H9 (cell line): ENCODE measurements at places on chromosomes 4 and X.

- DNase-seq = no peak
- no peaks in the 10 kb centered on the region for H3K27me3 ChIP-seq
- H3K4me1 ChIP-seq = peaks cover 10% of the 10 kb centered on the region
- no peak overlapping the region for H3K4me3 ChIP-seq
- H3K27ac ChIP-seq = no peak overlapping the region
Observed at GRCh38 chrX:13033193-13033592, 11.2 kb downstream of the FAM9C start.

DNA sequence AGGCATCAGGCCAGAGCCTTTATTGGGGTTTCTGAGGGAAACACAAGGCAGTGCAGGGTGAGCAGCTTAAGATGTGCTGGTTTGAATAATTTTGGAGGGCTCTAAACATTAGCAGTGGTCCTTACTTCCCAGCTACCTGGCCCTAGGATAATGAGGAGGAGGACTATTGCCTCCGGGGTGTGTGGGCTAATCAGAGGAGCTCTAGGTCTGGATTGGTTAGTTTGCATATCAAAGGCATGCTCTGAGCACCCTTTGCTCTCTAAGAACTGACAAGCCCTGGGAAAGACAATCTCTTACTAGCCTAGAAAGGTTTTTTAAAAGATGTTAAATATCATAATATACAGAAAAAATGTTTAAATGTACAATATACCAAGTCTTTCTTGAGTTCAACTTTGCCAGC is 58.4 kb downstream of the RXFP1 start:
- peak; percentile 48 for DNase-seq
- H3K4me3 ChIP-seq = no peak overlapping the region
- H3K4me1 ChIP-seq = peaks cover 4% of the 10 kb centered on the region; the same call in 1 of the 2 replicates
- H3K27ac ChIP-seq = no peak overlapping the region
- H3K36me3 ChIP-seq = no peaks in the 10 kb centered on the region

DNA sequence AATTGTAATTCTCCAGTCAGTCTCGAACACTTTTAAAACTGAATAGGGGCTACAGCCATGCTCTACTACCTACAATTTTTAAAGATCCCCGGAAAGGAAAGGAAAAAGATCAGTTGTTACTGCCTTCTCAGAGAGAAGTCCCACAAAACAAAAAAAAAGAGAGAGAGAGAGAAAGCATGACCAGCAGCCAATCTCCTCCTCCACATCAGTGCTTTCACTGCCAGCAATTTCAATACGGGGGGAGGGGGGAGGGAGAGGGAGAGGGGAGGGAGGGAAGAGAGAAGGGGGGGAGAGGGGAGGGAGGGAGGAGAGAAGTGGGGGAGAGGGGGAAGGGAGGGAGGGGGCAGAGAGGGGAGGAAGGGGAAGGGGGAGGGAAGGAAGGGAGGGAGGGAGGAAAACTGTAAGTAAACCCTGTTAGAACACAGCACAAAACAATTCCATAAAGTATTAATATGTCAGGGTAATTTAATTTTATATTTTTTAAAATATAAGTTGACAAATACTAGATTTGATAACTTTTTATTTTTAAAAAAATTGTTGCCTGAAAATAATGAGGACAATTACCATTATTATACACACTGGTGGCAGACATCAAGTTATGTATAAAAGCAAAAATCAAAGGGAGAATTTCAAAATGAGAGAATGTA is 108.0 kb downstream of the LRBA start:
- no peak for DNase-seq
- peaks cover 48% of the 10 kb centered on the region for H3K36me3 ChIP-seq
- H3K27me3 ChIP-seq = no peaks in the 10 kb centered on the region
- no peaks in the 10 kb centered on the region for H3K4me1 ChIP-seq
- H3K4me3 ChIP-seq = no peak overlapping the region

DNA sequence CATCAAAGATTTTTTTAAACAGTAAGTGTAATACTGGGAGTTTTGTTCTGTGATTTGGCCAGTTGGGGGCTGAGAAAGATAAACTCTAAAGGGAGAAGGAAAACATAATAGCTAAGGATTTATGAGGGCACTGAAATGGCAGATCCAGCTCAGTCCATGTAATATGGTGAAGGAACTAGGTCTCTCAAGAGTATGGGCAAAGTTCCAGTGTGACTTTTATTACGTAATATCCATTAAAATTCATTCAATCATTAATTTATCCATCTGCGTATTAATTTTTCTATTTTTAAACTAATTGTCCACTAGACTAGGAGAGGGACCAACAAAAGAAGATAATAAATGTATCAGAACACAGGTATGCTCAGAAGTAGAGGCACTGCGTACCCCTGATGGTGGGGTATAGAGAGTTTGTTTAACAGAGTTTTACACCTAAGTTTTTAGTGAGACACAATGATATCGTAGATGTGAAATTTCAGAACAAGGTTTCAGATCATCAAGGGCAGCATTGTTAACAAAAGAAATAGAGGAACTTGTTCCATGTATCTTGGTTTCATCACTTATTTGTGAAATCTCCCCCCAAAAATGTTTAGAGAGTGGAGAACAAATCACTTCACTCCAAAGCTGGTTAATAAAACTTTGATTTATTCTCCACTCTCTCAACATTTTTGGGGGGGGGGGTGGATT is 351.1 kb downstream of the GRXCR1 start:
- no peaks in the 10 kb centered on the region for H3K36me3 ChIP-seq
- H3K27ac ChIP-seq = no peak overlapping the region
- H3K27me3 ChIP-seq = no peaks in the 10 kb centered on the region

DNA sequence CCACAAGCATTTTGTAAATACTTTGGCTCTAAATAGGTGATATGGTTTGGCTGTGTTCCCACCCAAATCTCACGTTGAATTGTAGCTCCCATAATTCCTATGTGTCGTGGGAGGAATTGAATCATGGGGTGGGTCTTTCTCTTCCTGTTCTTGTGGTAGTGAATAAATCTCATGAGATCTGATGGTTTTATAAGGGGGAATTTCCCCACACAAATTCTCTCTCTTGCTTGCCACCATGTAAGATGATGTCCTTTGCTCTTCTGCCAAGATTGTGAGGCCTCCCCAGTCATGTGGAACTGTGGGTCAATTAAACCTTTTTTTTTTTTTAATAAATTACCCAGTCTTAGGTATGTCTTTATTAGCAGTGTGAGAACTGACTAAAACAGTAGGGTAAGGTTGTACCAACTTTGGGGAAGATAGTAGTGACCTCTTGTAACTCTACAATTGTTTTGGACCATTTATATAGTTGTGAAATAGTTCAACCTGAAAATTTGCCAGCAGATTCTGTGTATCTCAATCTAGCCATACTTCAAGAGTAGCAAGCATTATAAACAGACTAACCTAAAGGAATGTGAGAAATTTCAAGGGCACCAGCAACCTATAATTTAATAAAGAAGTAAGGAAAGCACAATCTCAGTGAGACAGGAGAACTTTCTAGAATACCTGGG is 727.8 kb downstream of the GRID2 start:
- no peaks in the 10 kb centered on the region for H3K4me1 ChIP-seq
- DNase-seq = no peak
- H3K27me3 ChIP-seq = no peaks in the 10 kb centered on the region

- peaks cover 3% of the 10 kb centered on the region; the same call in 1 of the 2 replicates for H3K4me1 ChIP-seq
- H3K36me3 ChIP-seq = peaks cover 5% of the 10 kb centered on the region
- H3K27me3 ChIP-seq = no peaks in the 10 kb centered on the region
Observed at GRCh38 chr4:40924096-40924792, 174.5 kb downstream of the NSUN7 start.

DNA sequence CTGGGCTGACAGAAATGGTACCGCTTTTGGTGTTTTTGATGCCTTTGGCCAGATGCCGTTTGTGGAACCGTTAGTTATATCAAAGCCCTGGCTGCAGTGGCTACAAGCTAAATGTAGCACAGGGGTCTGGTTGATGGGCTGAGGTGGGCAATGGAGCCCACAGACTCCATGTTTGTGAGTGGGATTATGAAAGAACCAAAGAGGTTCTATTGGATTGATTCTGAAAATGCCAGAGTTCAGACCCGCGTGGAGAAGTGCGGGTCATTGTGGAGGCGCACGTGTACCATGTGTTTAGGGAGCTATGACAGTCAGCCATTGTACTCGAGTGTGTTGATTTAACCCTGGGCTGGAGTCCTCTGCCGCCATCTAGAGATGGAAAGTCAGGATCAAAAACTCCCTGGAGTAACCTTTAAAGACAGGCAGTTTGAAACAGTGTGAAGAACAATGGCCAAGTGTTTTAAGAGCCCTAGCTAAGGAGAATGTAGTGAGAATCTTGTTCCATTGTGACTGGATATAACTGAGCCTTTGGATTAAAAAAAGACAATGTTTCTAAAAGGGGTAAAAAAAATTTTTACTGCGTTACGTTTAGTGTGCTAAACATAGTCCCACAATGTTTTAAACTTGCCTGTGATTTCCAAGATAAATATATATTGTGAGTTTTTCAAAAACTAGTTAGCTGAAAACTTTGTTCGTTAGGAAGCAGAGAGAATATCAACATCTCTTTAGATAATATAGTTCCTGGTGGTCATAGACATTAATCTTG is 12.7 kb downstream of the ART3 start:
- no peaks in the 10 kb centered on the region for H3K36me3 ChIP-seq
- peak; percentile 78 for DNase-seq
- no peak overlapping the region for H3K27ac ChIP-seq
- H3K4me1 ChIP-seq = no peaks in the 10 kb centered on the region
- no peaks in the 10 kb centered on the region for H3K27me3 ChIP-seq

GRCh38 chr4:124913237-124913636 is 200.7 kb upstream of the ANKRD50 start:
- DNase-seq = peak; percentile 54
- H3K4me3 ChIP-seq = no peak overlapping the region
- peaks cover 32% of the 10 kb centered on the region for H3K36me3 ChIP-seq
- H3K4me1 ChIP-seq = no peaks in the 10 kb centered on the region
- H3K27ac ChIP-seq = no peak overlapping the region
- no peaks in the 10 kb centered on the region for H3K27me3 ChIP-seq

DNA sequence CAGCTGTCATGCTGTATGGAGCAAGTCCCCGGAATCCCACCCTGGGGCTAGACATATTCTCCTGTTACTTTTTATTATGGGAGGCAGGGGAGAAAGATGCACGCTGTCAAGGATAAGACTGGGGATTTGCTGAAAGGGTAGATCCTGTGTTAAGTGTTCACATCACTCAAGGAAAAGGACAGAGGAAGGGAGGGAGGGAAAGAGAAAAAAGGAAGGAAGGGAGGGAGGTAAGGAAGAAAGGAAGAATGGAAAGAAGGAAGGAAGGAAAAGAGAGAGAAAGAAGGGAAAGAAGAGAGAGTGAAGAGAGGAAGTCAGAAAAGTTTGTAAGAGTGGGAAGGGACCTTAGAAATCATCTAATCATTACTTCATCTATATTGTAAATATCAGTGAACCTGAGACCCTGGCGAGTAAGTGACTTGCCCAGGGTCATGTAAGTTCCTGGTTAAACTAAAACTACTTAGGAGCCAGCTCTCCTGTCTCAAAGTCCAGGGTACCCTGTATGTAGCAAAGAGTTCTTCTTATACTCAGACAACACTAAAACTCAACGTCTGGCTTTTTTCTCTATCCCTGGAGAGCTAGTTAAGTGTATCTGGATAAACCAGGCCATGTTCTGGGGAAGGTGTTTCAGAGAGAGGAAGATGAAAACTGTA is 47.2 kb upstream of the MSX1 start:
- no peak overlapping the region for H3K27ac ChIP-seq
- H3K4me3 ChIP-seq = no peak overlapping the region
- no peaks in the 10 kb centered on the region for H3K36me3 ChIP-seq
- no peak for DNase-seq

- no peaks in the 10 kb centered on the region for H3K27me3 ChIP-seq
- no peak for DNase-seq
- H3K4me3 ChIP-seq = no peak overlapping the region
- H3K36me3 ChIP-seq = peaks cover 3% of the 10 kb centered on the region; the same call in 1 of the 2 replicates
- peaks cover 6% of the 10 kb centered on the region; the same call in 1 of the 2 replicates for H3K4me1 ChIP-seq
Observed at GRCh38 chr4:38752372-38752940, 30.3 kb downstream of the TLR10 start.

- H3K36me3 ChIP-seq = no peaks in the 10 kb centered on the region
Observed at GRCh38 chrX:25144043-25144940, 128.5 kb upstream of the ARX start.

DNA sequence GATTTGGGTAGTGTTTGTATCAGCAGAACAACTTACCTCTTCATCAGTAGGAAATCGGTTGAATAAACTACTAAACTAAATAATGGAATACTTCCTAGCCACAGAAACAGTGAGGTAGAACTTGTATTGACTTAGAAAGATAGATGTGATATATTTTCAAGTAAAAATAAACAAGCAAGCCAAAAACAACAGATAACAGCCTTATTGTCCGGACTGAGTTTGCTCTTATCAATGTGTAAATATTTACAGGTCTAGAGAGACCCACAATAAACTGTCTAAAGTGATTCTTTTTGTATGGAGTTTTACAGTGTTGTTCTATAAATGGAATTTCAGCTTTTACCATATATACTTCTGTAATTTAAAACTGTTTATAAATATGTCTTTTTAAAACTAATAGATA is 721.8 kb downstream of the ADGRL3 start:
- no peaks in the 10 kb centered on the region for H3K36me3 ChIP-seq
- peaks cover 5% of the 10 kb centered on the region; the same call in 1 of the 2 replicates for H3K4me1 ChIP-seq
- no peak overlapping the region for H3K4me3 ChIP-seq
- no peak overlapping the region for H3K27ac ChIP-seq
- no peaks in the 10 kb centered on the region for H3K27me3 ChIP-seq

DNA sequence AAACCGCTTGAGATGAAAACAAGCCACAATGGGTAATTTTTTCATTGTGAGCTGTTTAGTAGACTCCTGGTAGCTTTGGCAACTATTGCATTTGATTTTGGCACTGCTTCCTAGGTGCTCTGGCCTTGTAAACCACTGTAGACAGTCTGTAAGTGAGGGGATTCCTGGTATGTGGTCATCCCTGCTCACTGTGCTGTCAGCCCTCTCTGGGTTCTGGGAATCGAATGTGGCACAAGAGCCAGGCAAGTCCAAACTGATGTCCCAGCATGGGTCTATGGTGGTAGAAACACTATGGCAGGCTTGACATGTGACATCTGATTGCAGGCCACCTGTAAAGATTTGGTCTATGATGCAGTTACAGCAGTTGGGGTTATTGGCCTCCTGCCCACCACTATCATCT is 2.5 kb downstream of the USP51 start:
- H3K4me1 ChIP-seq = no peaks in the 10 kb centered on the region
- no peak overlapping the region for H3K27ac ChIP-seq
- 0 out of 2 replicates have a peak, but pooled peaks cover 4% of the 10 kb centered on the region for H3K27me3 ChIP-seq
- peaks cover 14% of the 10 kb centered on the region for H3K36me3 ChIP-seq

- no peaks in the 10 kb centered on the region for H3K27me3 ChIP-seq
- no peak for DNase-seq
- no peaks in the 10 kb centered on the region for H3K36me3 ChIP-seq
- H3K4me1 ChIP-seq = no peaks in the 10 kb centered on the region
- H3K27ac ChIP-seq = no peak overlapping the region
Observed at GRCh38 chr4:86835677-86836076, 13.5 kb downstream of the SLC10A6 start.

GRCh38 chr4:156718226-156718625 is 253.4 kb downstream of the PDGFC start:
- H3K4me3 ChIP-seq = no peak overlapping the region
- H3K27me3 ChIP-seq = no peaks in the 10 kb centered on the region
- no peak for DNase-seq
- no peaks in the 10 kb centered on the region for H3K4me1 ChIP-seq

- DNase-seq = no peak
- no peak overlapping the region for H3K27ac ChIP-seq
- H3K36me3 ChIP-seq = peaks cover under 1% of the 10 kb centered on the region; the same call in 1 of the 2 replicates
- peaks cover 5% of the 10 kb centered on the region; the same call in 1 of the 2 replicates for H3K4me1 ChIP-seq
- H3K27me3 ChIP-seq = no peaks in the 10 kb centered on the region
- no peak overlapping the region for H3K4me3 ChIP-seq
Observed at GRCh38 chr4:15501941-15502340, 32.3 kb downstream of the CC2D2A start.

GRCh38 chrX:149807747-149808458 is 26.2 kb downstream of the MAGEA9 start:
- DNase-seq = no peak
- no peaks in the 10 kb centered on the region for H3K27me3 ChIP-seq
- H3K36me3 ChIP-seq = peaks cover 7% of the 10 kb centered on the region; the same call in 1 of the 2 replicates
- H3K4me3 ChIP-seq = no peak overlapping the region
